ENCODE measurements at places on chromosomes 12 and 14.

DNA sequence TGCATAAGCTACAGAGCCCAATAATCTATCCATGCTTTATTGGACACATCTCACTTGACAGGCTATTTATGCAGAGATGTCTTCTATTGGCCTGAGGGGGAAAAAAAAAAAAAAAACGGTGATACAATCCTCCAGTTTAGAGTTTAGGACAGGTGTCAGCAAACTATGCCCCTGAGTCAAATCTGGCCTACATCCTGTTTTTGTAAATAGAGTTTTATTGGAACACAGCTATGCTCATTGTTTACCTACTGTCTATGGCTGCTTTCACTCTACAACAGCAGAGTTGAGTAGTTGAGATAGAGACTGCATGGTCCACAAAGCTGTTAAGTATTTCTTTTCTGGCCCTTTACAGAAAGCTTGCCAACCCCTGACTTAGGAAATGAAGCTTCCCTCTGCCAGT is 403.1 kb downstream of the C12orf75 start:
- DNase-seq: no peak

- DNase-seq: no peak
Measured at GRCh38 chr12:122158700-122159285, 15.2 kb downstream of the IL31 start.

GRCh38 chr12:40032433-40033241 is 73.2 kb downstream of the SLC2A13 start:
- DNase-seq: no peak

DNA sequence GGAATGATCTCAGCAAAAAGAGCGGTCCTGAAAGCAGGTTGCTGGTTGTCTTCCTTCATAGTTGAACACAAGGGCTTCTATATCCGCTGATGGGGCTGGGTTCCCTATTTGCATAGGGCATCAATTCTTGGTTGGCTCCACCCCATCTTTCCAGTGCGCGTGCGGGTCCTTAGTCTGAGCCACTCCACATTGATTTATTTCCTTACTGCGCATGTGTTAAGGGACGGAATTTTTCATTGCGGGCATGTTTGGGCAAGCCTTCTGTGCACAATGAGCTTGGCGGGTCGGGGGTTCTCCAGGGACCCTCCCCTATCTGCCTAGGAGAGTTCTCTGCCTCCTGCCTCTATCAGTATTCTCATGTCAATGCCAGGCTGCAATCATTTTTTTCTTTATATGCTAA is 21.2 kb upstream of the DLGAP5 start:
- no peak for DNase-seq

GRCh38 chr12:102726686-102727085 is 190.4 kb downstream of the PAH start:
- DNase-seq: no peak

DNA sequence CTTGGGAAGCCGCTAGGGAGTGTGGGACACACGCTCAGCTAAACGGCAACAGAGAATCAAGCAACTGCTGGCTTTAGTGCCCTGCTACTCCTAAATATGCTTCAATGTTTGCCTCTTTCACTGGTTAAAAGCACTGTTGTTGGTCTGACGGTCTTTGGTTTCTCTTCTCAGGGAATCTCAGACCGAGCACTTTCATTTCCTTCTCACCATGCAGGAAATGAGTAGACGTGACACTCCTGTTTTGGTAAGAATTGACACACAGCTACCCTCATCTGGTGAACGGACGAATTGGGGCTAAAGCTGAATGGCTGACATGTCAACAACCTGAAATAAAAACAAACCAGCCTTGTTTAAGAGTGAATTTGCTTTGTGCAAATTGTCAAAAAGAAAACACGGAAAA is 57.5 kb upstream of the PIWIL1 start:
- peak; percentile 42 for DNase-seq

DNA sequence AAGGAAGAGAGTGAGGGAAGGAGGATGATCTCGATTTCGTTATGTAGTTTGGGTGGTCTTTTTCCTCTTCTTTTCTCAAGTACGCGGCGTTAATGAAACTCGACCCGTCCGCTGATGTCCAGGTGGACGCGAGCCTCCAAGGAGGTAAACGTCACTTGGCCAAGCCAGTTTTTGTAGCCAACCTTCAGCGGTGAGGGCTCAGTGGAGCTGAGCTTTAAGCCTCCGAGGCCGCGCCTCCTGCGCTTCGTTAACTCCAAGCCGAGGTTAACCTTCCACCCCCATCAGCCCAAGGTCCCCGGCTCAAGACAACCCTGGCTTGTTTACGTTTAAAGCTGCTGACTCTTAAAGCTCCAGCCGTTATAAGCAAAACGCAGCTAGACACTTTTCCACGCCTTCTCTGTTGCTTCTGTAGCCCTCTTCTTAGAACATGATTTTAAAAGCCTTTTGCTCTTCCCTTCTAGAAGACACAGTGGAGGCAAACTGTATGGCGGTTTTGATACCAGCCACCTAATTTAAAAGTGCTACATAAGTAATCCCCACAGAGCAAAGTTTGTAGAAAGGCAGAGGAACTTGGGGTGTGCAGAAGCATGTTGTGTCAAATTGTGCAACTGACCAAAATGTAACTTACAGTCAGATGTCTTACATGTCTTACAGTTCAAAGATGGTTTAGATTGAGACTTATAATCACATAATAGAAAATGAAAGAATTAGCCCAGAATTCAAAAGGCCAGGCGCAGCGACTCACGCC is 923 bp upstream of the ITPR2 start:
- peak; percentile 52 for DNase-seq

- DNase-seq: peak; percentile 78
Measured at GRCh38 chr14:20855652-20856291, 35.4 kb upstream of the RNASE3 start.

DNA sequence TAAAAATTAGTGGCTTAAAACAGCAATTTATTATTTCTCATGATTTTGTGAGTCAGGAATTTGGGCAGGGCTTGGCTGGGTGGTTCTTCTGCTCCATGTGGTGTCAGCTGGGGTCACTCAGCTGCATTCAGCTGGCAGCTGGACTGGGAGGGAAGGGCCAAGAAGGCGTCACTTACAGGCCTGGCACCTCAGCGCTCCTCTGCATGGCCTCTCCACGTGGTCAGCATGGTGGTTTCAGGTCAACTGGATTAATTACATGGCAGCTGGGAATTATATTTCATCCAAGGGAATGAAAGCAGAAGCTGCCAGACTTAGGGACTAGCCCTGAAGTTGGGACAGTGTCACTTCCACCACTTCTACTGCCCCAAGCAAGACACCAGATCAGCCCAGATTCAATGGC is 27.5 kb upstream of the IRF2BPL start:
- DNase-seq: no peak

GRCh38 chr12:114976959-114977358 is 293.0 kb upstream of the TBX3 start:
- peak; percentile 67 for DNase-seq

GRCh38 chr12:69095765-69096477 is 143.4 kb upstream of the CPSF6 start:
- no peak for DNase-seq

DNA sequence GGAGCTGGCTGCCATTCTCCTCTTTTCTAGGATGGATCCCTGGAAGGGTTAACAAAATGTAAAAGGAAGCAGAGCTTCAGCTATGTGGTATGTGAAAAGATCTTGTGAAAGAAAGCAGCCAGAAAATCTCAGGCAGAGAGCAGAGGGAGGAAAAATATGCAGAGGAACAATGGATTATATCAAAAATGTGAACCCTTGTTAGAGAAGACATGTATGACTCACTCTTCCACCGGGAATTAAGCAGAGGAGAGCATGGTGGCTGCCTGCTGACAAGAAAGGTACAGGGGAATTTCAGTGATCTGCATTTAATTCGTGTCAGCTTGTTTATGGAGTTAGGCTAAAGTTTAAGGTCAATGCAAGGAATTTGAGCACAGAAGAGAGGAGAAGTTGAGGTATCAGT is 46.3 kb downstream of the KCNA1 start:
- no peak for DNase-seq

DNA sequence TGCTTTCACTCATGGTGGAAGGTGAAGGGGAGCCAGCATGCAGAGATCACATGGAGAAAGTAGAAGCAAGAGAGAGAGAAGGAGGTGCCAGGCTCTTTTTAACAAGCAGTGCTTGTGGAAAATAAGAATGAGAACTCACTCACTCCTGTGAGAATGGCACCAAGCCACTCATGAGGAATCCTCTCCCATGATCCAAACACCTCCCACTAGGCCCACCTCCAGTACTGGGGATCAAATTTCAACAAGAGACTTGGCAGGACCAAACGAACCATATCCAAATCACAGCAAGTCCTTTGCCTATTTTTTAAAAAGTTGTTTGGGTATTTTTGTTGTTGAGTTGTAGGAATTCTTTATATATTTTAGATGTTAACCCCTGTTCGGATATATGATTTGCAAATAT is 245.9 kb upstream of the ARID2 start:
- peak; percentile 11 for DNase-seq

DNA sequence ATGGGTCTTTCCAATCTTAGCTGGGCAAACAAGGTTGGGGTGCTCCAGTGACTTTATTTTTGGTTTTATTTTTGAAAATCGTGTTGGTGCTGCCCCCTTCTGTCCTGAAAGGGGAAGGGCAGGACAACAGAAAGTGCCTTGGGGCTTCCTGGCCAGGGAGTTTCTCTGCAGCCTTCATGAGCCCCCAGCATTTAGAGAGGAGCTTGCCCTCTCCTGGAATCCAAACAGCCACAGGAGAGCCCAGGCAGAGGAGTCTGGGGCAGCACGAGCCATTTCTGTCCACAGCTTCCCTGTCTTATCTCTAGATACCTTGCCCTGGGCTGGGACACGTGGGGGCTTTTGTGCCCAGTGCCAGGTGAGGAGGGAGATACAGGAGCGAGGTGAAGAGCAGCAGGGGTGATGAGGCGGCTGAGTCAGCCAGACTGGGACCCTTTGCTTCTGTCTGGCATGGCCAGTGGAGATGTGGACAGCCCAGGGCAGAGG is 4.4 kb upstream of the C1RL start:
- DNase-seq: peak; percentile 57

DNA sequence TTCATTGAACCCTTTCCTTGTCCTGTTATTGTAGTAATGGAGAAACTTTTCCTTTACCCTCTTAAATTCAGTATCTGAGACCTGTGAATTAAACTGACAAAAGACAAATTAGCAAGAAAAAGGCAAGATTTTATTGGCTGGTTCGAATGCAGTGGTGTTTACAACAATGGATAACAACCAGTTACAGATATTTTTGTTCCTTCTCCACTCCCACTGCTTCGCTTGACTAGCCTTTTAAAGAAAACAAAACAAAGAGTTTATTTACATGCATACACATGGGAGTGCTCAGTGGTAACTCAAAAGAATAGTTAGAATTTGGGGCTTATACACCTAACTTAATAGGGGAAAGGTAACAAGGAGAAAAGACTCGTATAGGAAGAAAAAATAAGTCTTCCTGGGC is 37.0 kb upstream of the HECTD1 start:
- no peak for DNase-seq

DNA sequence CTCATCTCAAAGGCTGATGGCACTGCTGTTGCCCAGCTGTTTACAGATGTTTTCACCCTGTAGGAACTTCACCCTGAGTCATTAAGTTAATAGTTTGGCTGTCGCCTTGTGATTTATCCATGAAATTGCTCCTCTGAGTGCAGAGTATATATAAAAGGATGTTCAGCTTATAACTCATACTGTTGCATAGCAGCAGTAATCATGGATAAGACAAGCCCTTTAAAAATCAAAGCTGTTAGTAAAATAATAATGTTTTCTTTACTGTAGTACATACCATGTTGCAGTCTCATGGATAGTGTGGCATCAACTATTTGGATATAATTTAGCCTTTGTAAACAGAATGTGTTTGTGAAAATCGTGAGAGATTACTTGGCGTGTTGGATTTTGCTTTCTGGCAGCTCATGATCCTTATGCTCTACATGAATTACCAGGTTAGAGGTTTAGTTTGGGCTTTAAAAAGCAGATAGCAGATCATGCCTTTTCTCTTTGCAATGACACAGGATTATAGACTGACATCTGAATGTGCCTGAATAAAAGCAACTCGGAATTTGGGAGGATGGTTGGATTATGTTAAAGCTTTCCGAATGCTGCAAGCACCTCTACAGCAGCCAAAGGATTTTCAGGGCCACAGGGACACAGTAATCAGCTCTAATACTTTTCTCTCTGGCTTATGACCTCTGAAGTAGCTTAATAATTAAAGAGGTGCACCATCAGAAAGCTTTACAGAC is 279.7 kb upstream of the ATP2B1 start:
- DNase-seq: peak; percentile 36

DNA sequence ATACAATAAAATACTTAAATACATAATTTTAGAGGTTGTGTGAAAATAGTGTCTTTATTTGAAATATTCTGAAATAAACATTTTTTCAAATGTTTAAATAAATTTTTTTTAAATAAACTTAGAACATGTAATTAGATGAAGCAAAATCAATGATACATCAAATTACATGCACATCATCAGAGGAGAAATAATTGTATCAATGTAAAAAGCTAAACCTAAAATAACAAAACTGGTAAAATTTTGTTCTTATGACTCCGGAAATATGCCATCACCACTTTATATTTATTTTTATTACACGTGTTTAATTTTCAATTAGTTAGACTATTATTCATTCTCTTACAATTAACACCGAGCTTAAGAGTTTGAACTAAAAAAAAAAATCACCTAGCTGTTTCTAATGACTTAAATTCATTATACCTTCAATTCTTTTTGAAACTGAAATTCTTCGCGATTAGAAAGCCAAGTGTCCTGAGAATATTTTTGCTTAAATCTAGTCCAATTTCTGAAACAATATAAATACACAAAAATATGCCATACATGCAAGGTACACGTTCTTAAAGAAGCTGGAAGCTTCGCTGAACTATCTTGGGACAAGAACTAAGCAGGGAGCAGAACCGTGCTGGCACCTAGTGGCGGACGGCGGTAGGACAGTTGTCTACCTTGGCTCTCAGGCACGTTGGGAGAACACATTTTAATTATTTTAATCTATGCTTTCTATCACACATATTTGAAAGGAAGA is 230.5 kb downstream of the SLC25A21 start:
- peak; percentile 71 for DNase-seq

DNA sequence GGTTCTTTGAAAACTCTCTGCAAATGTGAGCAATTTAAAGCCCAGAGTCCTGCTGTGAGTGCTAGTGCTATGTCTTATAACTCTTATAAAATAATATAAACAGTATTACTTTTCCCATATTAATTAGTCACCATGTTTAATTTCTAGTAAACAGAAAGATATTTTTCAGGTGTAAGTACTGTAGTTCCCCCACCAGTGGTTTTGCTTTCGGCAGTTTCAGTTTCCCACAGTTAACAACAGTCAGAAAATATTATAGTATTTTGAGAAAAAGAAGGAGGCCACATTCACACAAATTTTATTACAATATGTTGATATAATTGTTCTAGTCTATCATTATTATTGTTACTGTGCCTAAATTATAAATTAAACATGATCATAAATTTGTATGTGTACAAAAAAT is 800.5 kb downstream of the LRFN5 start:
- DNase-seq: no peak

DNA sequence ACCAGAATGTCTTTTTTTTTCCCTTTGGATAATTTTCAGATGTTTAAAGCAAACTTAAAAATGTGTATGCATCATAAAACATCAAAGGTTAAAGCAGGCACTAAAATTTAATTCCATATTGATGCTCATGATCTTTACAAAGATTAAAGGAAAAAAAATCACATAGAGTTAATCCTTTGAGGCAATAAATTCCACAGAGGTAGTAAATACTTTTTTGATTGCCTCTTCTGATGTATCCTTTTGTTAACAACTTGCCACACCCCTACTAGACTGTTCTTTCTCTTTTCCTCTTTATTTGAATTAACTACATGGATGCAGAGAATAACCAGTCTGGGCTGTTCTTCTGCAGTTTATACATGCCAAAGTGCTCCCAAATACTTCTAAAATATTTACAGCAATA is 45.2 kb upstream of the KCNJ8 start:
- peak; percentile 18 for DNase-seq

GRCh38 chr12:115964214-115964613 is 313.3 kb downstream of the MED13L start:
- DNase-seq: no peak

- no peak for DNase-seq
Measured at GRCh38 chr12:116267948-116268347, 9.5 kb downstream of the MED13L start.
